ENCODE measurements at places on chromosomes 7 and 10.

- DNase-seq, result no peak
These were observed 102.4 kb downstream of the SEMA3A start for GRCh38 chr7:84092207-84092606.

DNA sequence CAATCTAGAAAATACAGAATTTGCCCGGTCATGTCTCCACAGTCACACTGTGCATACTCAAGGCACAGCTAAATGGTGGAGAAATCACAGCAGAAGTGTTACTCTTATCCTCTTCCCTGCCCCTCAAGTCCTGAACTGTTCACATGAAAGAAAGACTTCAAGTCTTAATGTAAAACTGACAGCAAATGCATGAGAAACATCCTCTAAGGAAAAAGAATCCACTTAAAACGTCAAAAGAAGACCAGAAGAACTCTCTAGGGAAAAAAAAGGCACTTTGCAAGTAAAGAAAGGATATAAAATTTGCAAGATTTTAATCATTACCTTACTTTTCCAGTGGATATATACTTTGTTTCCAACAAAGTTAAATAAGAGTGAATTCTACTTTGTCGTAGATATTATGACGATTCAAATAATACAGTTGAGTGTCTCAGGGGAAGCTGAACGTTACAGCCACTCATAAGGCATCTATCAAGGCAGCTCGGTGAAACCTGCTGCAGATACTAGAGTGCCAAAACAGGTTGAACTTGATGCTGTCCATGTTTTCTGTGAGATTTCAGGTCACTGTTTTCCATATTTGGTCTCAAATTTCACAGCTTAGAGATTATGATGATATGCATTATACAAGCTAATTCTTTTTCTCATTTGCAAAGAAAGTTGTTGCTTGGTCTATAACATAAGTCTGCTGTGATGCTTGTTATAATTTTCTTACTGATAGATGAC lies 155.0 kb downstream of the CTTNBP2 start:
- DNase-seq, result no peak

DNA sequence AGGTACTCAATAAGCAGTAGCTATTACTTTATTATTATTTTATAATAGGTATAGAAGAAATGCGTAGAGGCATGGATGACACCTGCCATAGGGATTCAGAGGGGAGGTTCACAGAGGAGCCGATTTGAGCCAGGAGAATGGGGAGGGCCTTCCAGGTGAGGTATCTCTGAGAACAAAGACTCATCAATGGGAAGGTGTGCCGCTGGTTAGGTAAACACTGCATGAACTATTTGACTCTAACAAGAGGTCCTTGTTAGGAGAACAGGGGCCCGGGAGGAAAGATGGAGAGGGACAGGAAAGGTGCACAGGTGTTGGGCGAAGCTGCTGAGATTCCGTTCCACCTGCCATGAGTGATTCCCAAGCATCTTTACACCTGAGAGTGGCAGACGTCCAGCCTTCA lies 41.8 kb upstream of the TMEM273 start:
- DNase-seq, result no peak

- no peak for DNase-seq
These were observed 194.0 kb upstream of the PRPS1L1 start for GRCh38 chr7:18221377-18222293.

DNA sequence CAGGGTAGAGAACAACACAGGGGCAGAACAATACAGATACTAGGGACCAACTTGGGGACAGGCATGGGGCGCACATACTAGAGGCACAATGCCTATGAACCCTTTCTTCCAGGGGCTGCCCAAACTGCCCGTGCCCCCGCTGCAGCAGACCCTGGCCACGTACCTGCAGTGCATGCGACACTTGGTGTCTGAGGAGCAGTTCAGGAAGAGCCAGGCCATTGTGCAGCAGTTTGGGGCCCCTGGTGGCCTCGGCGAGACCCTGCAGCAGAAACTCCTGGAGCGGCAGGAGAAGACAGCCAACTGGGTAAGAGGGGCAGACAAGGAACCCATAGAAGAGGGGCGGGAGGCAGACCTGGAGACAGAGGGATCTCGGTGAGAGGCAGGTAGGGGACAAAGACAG lies 5.8 kb downstream of the CHAT start:
- DNase-seq, result no peak

DNA sequence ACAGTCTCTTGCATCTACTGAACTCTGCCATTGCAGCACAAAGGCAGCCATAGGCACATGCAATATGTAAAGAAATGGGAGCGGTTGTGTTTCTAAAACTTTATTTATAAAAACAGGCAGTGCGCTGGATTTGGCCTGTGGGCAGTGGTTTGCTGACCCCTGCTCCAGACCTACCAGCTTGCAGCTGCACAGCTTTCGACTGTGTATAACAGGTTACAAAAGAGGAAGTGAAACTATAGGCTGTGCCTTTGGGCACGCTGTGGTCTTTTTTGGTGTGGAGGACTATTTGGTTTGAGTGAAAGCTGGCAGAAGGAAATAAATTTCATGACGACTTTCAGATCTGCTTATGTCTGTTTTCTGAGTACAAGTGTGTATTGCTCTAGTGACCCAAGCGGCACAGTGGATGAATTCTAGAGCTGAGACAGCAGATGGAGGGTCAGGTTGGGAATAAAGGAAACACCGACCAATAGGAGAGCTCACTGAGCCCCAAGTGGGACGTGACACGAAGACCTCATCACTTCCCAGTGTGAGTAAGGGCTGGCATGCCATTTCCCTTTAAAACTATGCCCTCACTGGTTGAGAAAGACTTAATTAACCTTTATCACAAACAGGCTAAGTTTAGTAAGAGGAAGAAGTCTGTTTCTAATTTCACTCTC lies 152.7 kb downstream of the ANK3 start:
- DNase-seq, result no peak

GRCh38 chr10:70604106-70604505 lies 1.6 kb upstream of the PRF1 start:
- no peak for DNase-seq

GRCh38 chr10:91164520-91165065 lies 55.9 kb upstream of the PCGF5 start:
- no peak for DNase-seq

GRCh38 chr7:36208997-36209813 lies 56.2 kb downstream of the EEPD1 start:
- no peak for DNase-seq

GRCh38 chr7:31029251-31030042 lies 22.7 kb upstream of the ADCYAP1R1 start:
- DNase-seq, result no peak

DNA sequence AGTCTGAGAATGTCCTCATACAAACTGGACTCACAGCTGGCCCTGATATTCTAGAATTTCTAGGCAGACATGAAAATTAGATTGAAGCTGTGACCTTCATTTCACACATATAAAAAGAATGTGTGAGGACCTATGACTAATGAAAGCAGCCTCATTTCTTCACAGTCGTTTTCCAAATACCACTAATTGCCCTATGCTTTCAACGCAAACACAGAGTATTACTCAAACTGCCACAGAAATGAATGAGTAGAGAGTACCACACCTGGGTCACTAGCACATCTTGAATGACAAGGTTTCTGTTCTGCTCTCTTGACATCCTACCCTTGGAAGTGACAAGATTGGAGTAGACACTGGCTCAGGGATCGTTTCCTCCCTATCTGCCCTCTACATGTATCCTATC lies 142.4 kb downstream of the C1GALT1 start:
- DNase-seq, result no peak

DNA sequence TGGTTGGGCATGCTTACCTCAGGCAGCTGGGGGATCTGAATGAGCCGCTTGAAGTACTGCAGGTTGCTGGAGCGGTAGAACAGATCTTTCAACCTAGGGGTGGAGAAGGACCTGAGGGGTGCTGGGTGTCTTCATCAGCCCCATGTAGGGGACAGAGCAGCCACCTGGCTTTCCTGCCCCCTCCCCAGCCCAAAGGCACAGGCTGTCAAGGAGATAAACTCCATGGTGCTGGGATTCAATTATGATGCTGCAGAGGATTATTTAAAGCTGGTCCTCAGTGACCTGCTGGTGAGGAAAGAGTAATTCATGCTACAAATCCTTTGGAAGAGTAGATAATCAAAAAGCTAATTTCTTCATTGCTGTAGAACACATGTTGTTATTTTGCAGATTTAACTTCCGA lies 71.1 kb downstream of the SPDYE5 start:
- DNase-seq, result no peak

- DNase-seq, result no peak
These were observed 724.5 kb downstream of the GRID1 start for GRCh38 chr10:85642082-85642420.

GRCh38 chr7:36633377-36633776 lies 90.9 kb downstream of the AOAH start:
- no peak for DNase-seq

GRCh38 chr10:78170026-78170475 lies 136.4 kb downstream of the RPS24 start:
- no peak for DNase-seq

DNA sequence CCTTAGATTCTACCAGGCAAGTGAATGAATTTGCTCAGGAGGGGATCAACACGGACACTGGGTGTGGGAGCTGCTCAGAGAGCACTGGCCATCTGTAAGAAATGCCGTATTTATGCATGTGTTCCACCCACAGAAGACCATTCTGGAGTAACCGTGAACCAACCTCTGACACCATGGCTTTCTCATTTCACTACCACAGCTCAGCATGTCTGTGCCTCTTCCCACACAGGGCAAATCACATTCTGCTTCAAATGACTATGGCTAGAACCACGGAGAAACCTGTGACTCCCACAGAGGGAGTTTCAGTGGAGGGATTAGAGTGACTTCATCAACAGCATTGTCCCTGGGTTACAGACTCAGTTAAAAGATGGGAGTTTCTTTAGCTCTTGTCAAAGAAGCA lies 893.4 kb downstream of the XPNPEP1 start:
- no peak for DNase-seq

- no peak for DNase-seq
These were observed 392.5 kb upstream of the ETV1 start for GRCh38 chr7:14381936-14382335.

GRCh38 chr7:107236862-107237261 lies 68.1 kb downstream of the HBP1 start:
- no peak for DNase-seq

DNA sequence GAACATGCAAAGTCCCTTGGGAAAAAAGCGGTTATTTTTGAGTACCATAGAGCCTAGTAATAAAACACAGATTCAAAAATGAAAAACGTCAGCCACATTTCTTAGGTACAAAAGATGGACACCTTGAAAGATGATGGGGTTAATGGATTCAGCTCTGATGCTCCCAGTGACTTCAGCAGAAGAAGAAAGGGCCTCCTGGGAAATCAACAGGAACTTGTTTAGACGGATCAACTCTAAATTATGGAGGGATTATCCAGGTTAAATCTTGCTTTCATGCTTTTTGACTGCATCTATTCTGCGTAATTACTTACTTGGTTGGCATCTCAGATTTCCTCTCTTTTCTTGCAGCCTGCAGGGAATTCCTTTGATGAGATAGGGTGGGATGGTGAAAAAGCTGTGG lies 82.5 kb downstream of the TMEM178B start:
- no peak for DNase-seq

GRCh38 chr7:96962221-96962885 lies 43.0 kb upstream of the DLX6 start:
- no peak for DNase-seq

GRCh38 chr10:79938728-79939406 lies 10.0 kb downstream of the SFTPD start:
- no peak for DNase-seq

- DNase-seq, result no peak
These were observed 72.6 kb downstream of the SHH start for GRCh38 chr7:155739538-155740143.

- no peak for DNase-seq
These were observed 478.0 kb downstream of the KCNMA1 start for GRCh38 chr10:77159538-77160110.

DNA sequence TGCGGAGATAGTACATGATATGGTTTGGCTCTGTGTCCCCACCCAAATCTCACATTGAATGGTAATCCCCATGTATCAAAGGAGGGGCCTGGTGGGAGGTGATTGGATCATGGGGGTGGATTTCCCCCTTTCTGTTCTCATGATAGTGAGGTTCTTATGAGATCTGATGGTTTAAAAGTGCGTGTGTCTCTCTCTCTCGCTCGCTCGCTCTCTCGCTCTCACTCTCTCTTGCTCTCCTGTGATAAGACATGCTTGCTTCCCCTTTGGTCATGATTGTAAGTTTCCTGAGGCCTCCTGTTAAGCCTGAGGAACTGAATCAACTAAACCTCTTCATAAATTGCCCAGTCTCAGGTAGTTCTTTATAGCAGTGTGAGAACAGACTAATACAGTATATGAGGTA lies 171.9 kb downstream of the NSUN6 start:
- DNase-seq, result no peak

DNA sequence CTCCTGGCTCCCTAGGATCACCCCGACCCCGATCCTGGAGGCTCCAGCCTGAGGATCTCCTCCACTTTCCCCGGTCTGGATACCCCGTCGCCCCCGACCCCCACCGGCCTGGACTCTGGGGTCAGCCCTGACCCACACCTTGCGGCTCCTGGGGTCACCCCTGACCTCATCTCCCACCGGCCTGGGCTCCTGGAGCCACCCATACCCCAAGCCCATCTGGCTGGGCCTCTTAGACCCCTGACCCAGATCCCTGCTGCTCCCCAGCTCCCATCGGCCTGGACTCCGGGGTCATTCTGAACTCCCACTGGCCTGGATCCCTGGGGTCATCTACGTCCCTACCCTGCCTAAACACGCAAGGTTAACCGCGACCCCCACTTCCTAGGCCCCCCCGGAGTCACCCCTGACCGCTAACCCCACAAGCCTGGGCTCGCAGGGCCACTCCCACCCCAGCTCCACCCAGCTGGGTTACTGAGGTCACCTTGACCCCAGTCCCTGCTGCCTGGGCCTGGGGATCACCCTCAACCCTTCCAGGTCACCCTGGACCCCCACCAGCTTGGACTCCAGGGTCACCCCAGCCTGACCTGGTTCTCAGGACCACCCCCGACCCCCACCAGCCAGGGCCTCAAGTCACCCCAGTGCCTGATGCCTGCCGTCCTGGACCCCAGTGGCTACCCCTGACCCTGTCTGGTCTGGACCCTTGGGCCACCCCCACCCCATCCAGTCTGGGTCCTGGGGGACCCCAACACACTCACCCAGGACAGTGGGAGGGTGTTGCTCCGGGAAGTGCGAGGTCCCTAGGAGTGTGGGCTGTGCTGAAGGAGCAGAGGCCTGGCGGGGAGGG lies 1.2 kb downstream of the FOXK1 start:
- DNase-seq, result no peak

DNA sequence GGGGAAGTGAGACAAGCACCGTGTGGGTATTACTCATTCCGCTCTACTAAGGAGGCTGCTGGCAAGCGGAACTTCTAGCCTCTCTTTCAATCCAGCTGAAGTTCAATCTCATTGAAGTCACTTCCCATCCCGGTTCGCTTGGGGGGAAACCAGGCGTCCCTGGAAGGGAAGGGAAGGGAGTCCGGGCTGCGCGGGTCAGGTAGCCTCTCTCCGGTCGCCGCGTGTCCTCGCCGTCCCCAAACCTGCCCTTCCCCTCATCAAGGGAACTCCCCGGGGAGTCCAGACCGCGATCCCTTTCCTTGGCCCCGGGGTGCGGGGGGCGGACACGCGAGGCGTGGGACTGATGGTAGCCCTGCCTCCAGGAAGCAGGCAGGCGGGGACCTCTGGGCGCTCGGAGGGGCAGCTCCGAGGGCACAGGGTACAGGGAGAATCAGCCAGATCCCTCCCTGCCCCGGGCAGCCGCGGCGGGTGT lies 598 bp upstream of the ZEB1 start:
- DNase-seq, result no peak
